ENCODE measurements at places on chromosomes 3 and 15. TPM values are rescaled to one million over a fixed set of nuclear protein-coding genes. Genes with fewer than 3 reads are reported as not detected.

The FSTL1 gene
- 246 TPM for total RNA-seq

The REC114 gene
- total RNA-seq: not detected

The STAB1 gene
- total RNA-seq: 145 TPM

The KNG1 gene
- total RNA-seq: 0.44 TPM

The CASR gene
- 0.36 TPM for total RNA-seq

The TP63 gene
- 0.31 TPM for total RNA-seq

The SLC9C1 gene
- total RNA-seq: 0.34 TPM

The PLA1A gene
- 1.5 TPM for total RNA-seq

The TMC3 gene
- not detected for total RNA-seq

The DUOXA2 gene
- total RNA-seq: 0.32 TPM

The CYP19A1 gene
- total RNA-seq: 0.63 TPM

The IP6K1 gene
- total RNA-seq: 52.5 TPM

The LMAN1L gene
- total RNA-seq: 0.32 TPM

The CX3CR1 gene
- total RNA-seq: 0.67 TPM

The CHST14 gene
- 3.5 TPM for total RNA-seq

The MST1R gene
- 76.2 TPM for total RNA-seq

The OXTR gene
- 0.19 TPM for total RNA-seq

The CMTM8 gene
- 8.4 TPM for total RNA-seq

The TRAIP gene
- total RNA-seq: 4.0 TPM

The TLR9 gene
- total RNA-seq: not detected

The CHRNA3 gene
- 4.8 TPM for total RNA-seq

The PLA2G4B gene
- 6.4 TPM for total RNA-seq

The GOLGA8N gene
- total RNA-seq: 10.5 TPM

The ATG3 gene
- total RNA-seq: 51.0 TPM

The GPR171 gene
- 1.4 TPM for total RNA-seq

The ERC2 gene
- total RNA-seq: 0.43 TPM

The CELSR3 gene
- 2.3 TPM for total RNA-seq

The GOLGA8J gene
- not detected for total RNA-seq

The SLC28A2 gene
- total RNA-seq: 1.2 TPM

The PLD1 gene
- total RNA-seq: 105 TPM

The TIMP4 gene
- total RNA-seq: 1.2 TPM

The GP9 gene
- total RNA-seq: not detected

The CCR3 gene
- not detected for total RNA-seq

The KLF15 gene
- 21.9 TPM for total RNA-seq

The ARPP21 gene
- total RNA-seq: 0.29 TPM

The PSTPIP1 gene
- total RNA-seq: 6.3 TPM

The C3orf85 gene
- 13.1 TPM for total RNA-seq

The CD200R1 gene
- 1.8 TPM for total RNA-seq

Measured in mucosa of descending colon (tissue), 3 donors.